ENCODE measurements at places on chromosomes 2 and 18. TPM values are rescaled to one million over a fixed set of nuclear protein-coding genes. Genes with fewer than 3 reads are reported as not detected.

DNA sequence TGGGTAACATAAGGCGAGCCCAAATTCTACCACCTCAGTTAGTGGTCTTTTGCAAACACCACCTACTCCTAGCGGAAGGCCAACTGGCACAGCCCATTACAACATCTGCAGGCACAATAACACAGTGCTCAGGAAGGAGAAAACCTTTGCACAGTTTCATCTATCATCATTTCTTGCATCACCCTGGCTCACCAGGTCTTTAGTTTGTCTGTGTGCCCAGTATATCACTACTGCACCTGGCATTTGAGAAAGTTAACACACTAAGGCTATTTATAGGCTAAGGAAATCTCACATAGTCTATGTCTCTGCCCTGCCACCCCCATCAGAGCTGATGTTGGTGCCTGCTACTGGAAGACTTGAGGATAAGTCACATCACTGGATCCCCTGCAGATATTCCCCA lies 484.0 kb downstream of the SATB2 start:
- no peak overlapping the region for H3K4me3 ChIP-seq
- no peaks in the 10 kb centered on the region for H3K4me1 ChIP-seq
- H3K27ac ChIP-seq: no peak overlapping the region
- no peaks in the 10 kb centered on the region for H3K27me3 ChIP-seq

Gene POLR1A
- polyA plus RNA-seq: 8.3 TPM

GRCh38 chr2:96534701-96535181 lies 1.8 kb upstream of the ARID5A start:
- DNase-seq: no peak
- H3K27ac ChIP-seq: no peak overlapping the region
- H3K4me1 ChIP-seq: no peaks in the 10 kb centered on the region
- H3K4me3 ChIP-seq: no peak overlapping the region
- H3K27me3 ChIP-seq: no peaks in the 10 kb centered on the region
- no peaks in the 10 kb centered on the region for H3K36me3 ChIP-seq

DNA sequence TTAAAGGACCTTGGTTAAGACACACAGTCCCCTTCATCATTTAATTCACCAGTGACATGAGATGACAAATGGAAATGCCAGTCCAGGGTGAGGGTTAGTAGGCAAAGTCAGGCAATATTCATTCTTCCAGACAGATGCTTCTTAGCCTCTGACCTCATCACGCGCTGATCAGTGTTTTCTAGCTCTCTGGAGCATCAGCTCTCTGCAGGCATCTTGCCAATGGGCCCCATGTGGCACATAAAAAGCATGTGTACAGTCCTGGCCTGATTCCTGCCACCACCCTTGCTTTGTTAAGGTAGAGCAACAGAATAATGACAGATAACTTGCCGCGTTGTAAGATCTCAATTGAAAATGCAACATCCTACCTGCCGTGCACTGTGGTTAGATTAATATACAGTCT lies 20.3 kb upstream of the NPAS2 start:
- H3K27me3 ChIP-seq: no peaks in the 10 kb centered on the region
- H3K27ac ChIP-seq: no peak overlapping the region
- no peaks in the 10 kb centered on the region for H3K36me3 ChIP-seq
- no peak for DNase-seq
- H3K4me3 ChIP-seq: no peak overlapping the region

All from small intestine (tissue), 16 donors.